ENCODE measurements at places on chromosomes 4 and X.

- no peak for DNase-seq
These were observed 63.4 kb downstream of the NFKB1 start for GRCh38 chr4:102564399-102565059.

GRCh38 chr4:122625156-122625555 lies 4.3 kb upstream of the IL21 start:
- no peak for DNase-seq

DNA sequence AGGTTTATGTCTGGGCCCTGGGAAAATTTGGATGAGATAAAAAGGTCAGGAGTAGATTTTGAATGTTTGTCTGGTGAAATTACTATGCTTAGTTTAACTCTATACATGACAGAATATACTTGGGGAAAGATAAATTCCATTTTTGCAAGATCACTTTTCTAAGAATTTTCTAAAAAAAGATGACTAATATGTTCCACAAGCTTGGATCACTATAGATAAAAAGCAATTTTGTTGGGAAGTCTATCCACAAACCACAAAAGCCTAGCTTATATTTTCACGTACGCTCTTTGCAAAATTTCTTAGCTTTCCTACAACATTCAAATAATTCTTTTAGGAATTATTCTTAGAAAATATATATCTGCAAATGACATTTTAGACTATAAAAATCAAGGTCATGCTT lies 20.6 kb upstream of the COQ2 start:
- no peak for DNase-seq

DNA sequence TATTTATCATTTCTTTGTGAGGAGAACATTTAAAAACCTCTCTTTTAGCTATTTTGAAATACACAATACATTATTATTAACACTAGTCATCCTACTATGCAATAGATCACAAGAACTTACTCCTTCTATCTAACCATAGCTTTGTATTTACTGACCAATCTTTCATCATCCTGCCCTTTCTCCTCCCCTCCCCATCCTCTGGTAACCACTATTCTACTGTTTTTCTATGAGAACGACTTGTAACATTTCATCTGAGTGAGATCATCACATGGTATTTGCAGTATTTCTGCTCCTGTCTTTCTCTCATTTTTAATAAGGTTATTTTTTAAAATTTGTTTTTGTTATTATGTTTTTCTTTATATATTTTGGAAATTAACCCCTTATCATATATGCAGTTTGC lies 331.8 kb downstream of the TEX13C start:
- no peak for DNase-seq

DNA sequence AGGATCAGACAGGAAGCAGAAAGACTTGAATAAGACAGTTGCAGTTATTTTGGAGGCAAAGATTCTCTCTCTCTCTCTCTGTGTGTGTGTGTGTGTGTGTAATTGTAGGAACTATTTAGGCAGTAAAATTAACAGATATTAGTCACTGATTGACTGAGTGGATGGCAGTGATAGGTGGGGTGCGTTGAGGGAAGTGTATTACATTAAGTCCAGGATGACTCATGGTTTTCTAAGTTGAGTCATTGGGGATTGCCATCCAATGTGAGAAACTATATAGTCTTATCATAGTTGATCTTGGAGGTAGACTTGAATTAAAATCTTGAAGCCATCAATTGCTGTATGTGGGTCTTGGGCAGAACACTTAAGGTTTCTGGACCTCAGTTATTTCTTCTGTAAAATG lies 75.4 kb downstream of the AR start:
- no peak for DNase-seq

- DNase-seq = no peak
These were observed 1162.1 kb downstream of the RAPGEF2 start for GRCh38 chr4:160265014-160265413.

- no peak for DNase-seq
These were observed 104.1 kb downstream of the TNIP2 start for GRCh38 chr4:2651998-2652397.

DNA sequence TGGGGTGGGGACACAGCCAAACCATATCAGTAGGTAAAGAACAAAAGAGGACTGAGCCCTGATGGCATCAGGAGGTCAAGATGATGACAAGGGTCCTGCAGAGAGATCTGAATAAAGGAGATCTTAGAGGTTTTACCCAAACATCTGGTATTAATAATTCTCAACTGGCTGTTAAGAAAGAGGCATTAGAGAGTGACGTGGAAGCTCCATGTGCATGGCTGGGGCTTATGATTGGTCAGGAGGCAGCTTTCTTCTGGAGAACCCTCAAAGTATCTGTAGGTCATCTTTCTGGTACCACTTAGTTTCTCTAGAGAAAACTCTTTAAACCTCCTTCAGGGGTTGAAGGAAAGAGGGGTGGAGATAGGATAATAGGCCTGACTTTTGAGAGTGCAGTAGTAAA lies 18.7 kb downstream of the MGST2 start:
- DNase-seq = no peak

DNA sequence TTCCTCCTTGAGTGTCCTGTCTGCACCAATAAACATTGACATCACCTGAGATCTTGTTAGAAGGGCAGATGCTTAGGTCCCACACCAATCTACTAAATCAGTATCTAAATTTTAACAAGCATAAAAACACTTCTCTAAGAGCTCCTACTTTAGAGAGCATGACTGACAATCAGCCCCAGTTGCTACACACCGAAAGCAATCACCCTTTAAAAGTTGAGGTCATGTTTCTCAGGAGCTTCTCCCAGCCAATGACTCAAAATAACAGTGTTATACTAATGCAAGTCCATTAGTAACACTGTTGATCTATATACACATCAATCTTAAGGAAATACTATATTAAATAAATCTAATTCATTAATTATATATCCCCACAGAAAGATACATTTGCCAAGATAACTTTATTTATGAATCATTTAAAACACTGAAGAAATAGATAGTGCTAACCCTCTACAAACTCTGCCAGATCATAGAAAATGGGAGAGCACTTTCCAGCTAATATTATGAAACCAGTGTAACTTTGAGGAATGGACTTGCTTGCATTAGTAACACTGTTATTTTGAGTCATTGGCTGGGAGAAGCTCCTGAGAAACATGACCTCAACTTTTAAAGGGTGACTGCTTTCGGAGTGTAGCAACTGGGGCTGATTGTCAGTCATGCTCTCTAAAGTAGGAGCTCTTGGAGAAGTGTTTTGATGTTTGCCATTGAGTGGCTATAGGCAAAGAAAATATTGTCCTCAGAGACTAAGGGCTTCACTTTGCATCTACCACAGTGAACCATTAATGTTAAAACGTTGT lies 109.8 kb upstream of the HDX start:
- no peak for DNase-seq

DNA sequence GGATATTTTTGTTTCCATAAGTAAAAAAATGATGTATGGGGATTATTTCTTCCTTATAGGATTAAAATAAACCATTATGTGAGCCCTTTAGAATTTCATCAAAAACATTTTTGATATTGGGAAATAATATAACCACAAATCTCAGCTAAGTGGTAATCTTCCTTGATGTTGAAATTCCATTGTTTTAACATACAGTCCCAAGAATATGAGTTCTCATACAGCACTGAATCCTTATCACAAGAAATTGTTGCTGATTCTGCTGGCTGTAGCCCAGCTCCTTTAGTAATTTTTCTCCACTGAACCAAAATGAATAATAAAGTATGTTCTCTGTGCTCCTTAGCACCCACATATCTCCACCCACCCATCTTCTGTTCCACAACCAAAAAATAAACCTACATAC lies 41.9 kb upstream of the FAM47B start:
- DNase-seq = no peak

- no peak for DNase-seq
These were observed 5.5 kb downstream of the MED14 start for GRCh38 chrX:40729598-40730584.

DNA sequence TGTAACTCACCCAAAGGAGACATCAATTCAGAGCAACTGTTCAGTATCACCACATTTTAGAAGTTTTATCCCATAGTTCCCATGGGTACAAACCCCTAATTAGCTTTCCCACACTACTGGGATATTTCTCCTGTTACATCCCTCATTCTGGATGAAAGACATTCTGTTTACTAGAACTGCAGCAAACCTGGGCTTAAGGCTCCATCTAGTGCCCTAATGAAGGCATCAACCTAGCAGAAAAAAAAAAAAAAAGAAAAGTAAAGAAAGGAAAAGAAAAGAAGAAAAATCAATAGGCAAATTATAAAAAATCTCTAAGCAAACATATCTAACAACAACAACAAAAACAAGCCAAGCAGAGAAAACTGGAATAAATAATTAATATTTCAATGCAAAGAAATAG lies 133.7 kb upstream of the CPXCR1 start:
- DNase-seq = no peak

DNA sequence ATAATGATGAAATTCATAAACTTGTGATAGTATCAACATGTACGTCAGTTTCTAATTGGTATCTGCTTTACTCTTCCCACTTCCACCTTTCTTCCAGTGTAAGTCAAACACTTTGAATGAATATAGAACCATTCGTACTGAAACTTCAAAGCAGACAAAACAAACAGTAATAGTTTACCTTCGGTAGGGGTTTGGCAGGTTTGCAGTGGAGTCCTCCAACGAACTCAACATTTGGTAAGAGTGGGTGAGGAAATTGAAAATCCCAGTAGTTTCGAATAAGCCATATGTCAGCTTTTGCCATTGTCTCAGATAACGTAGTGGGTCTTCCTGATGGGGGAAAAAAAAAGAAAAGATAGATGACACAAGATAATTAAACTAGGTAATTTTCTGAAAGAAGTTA lies 2.2 kb downstream of the UGT2B4 start:
- no peak for DNase-seq

DNA sequence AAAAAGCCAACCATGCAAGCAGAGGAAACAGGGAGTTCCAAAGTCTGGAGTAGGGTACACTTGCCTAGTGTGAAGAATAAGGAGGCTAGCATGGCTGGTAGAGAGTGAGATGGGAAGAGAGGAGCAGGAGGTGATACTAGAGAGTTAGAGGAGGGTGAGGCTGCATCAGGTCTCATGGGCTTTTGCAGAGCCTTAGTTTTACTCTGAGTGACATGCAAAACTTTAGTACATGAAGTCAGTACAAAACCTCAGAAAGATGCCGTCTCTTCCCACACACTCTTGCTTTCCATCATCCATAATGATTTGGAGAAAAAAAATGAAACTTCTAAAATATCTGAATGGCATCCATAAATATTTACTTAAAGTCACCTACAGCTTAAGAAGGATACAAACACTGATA lies 5.0 kb downstream of the OPRPN start:
- DNase-seq = no peak

GRCh38 chr4:92264163-92264562 lies 39.6 kb upstream of the GRID2 start:
- DNase-seq = no peak

DNA sequence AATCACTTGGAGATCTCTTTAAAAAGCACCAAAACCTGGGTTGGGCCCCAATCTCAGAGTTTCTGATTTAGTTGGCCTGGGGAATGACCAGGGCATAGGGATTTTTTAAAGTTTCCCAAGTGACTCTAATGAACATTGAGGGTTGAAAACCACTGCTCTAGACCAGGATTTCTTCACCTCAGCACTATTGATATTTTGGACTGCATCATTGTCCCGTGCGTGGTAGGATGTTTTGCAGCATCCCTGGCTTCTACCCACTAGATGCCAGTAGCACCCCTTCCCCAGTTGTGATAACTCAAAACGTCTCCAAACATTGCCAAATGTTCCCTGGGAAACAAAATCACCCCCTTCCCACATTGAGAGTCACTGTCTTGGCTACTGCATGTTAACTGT lies 61.8 kb downstream of the ATXN3L start:
- no peak for DNase-seq

- no peak for DNase-seq
These were observed 58.6 kb downstream of the SMAD1 start for GRCh38 chr4:145540235-145540634.

DNA sequence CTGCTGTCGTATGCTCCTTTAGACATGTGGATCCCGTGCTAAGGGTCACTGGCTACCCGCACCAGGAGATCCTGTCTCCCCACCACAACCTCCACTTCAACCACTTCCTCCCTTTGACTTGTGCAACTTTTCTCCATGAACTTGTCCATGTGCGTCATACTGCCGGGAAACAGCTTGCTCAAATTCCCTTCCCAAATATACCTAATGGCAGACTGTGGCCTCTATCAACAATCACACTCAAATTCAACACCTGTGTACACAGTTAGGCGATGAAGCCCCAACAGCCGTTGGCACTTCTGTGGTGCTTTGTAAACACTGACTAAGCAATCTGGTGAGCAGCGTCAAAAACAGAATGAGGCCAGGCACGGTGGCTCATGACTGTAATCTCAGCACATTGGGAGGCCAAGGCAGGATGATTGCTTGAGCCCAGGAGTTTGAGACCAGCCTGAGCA lies 49.5 kb downstream of the CD99L2 start:
- DNase-seq = no peak

DNA sequence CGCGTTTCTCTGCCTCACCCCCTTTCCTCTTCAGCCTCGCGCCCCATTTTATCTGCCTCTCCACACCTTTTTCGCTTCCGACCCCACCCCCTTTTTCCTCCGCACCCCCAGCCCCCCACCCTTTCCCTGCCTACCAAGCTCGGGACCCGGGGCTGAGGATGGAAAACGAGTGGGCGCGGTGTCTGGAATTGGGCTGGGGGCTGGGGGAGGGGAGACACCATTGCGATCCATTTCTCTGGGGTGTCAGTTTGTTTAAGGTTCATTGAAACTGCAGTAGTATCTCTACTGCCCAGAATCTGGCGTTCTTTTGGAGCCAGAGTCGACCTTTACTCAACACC lies 707 bp downstream of the SLC9A6 start:
- no peak for DNase-seq

DNA sequence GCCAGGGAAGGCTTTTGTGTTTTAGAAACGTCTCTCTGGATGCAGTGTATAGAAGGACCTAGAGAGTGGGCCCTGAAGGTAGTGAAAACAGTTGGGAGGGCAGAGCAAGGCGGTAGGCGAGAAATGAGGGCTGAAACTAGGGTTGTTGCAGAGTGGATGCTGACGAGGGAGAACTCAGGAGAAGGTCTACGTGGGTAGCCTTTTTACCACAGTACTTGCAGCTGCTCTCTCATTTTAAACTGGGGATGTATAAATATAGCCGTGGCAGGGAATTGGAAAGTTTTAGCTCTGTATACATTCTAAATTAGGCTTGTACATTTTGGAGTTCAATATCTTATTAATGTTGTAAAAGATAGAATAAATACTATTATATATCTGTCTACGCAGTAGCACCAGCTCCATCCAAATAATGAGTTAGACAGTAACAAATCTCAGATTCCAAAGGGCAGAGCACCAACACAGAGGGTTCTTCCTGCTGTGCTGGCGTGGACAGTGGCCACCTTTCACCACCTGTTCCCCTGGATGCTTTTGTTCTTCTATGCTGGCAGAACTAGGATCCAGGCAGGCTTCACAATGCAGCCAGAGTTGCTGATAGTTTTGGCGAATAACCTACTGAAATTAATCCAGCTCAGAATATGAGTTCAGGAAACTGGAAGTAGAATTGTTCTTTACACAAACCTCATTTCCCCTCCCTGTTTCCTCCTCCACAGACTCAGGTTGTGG lies 31.7 kb downstream of the CCNG2 start:
- DNase-seq = no peak

GRCh38 chr4:70714079-70714887 lies 7.5 kb upstream of the RUFY3 start:
- DNase-seq = no peak

Measured in stimulated activated CD8-positive, alpha-beta memory T cell treated with anti-CD3 and anti-CD28 coated beads, Interleukin-15, amount 100 ng/mL, for 24 hours (primary cell).